ENCODE measurements at places on chromosomes 3 and 15. TPM values are rescaled to one million over a fixed set of nuclear protein-coding genes. Genes with fewer than 3 reads are reported as not detected.

GRCh38 chr15:65287520-65287855 is 805 bp upstream of the PARP16 start:
- no peak for DNase-seq

GRCh38 chr3:143000528-143000927 is 842 bp upstream of the U2SURP start:
- no peak for DNase-seq

GRCh38 chr3:193248848-193249468 is 7.9 kb downstream of the PLAAT1 start:
- no peak for DNase-seq

- peak; percentile 21 for DNase-seq
Observed at GRCh38 chr3:166060789-166061479, 223.7 kb upstream of the BCHE start.

DNA sequence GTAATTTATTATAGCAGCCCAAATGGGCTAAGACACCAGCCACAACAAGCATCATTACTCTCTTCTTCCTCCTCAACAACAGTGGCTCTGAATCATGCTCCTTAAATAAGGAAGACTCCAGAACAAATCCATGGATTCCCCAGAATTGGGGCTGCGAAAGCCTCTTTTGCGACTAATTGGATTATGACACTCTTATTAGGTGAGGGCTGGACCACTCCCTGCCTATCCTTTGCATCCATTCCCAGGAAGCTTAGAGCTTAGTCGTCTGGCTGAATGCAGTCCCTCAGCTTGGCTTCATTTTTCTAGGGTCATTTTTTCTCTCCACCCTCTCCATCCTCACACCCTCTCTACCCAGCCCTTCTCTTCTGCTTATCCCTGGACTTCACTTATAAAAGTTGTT is 227.7 kb downstream of the ZNF621 start:
- DNase-seq, result no peak

- DNase-seq, result no peak
Observed at GRCh38 chr15:34132881-34133280, 31.0 kb downstream of the PGBD4 start.

- DNase-seq, result no peak
Observed at GRCh38 chr3:123385001-123385401, 63.9 kb downstream of the ADCY5 start.

- no peak for DNase-seq
Observed at GRCh38 chr15:80984856-80985255, 4.8 kb downstream of the MESD start.

- no peak for DNase-seq
Observed at GRCh38 chr3:46086083-46086437, 58.8 kb upstream of the XCR1 start.

- no peak for DNase-seq
Observed at GRCh38 chr15:64099379-64099778, 3.6 kb downstream of the SNX1 start.

GRCh38 chr3:161671141-161671540 is 174.5 kb downstream of the OTOL1 start:
- DNase-seq, result no peak

DNA sequence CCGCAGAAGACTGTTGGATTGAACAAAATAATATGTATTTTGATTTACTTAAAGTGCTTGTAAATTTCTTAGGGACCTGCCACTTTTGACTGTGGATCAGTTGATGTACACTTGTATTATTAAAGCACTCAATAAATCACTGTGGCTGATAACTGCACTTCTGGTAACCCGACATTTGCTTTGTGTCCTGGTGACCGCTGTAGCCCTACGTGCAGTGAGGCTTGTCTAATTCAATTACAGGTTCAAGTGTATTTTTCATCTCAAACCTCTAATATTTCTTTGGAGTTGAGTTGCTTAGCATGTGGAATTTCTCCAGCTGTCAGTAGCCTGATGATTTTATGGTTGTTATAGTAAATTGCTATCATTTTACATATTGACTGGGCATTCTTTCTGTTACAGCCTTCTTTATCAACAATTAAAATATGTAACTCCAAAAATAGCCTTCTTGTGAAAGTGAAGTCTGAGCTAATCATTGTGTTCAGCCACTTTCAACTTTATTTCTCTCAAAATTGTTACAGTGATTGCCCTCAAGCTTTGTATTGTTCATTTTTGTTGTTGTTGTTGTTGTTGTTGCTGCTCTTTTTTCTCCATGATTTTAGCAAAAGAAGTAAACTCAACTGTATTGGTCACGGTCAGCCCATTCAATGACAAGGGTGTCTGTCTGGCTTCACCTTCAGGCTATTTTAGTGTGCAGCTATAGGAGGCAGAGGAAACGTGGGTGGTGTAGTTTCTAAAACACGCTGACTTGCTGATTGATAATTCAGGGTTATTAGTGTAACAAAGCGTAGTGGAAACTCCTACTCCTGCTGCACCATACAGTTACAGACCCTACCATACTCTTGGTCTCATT is 215.1 kb upstream of the UBE2E1 start:
- no peak for DNase-seq

GPR149 gene
- total RNA-seq, result 0.09 TPM

PDE12 gene
- 16.2 TPM for total RNA-seq

MEF2A gene
- total RNA-seq, result 22.2 TPM
